B cell (primary cell): ENCODE measurements at places on chromosomes 5 and 9. TPM values are rescaled to one million over a fixed set of nuclear protein-coding genes. Genes with fewer than 3 reads are reported as not detected.

Gene FOXD4L5
- not detected in 2 replicates for polyA plus RNA-seq

Gene FCN2
- polyA plus RNA-seq, result not detected in 2 replicates

Gene QRFP
- 0.07 TPM in 1 of 2 replicates, not detected in the other for polyA plus RNA-seq

Gene IFNA21
- polyA plus RNA-seq, result not detected in 2 replicates

Gene FOXI1
- polyA plus RNA-seq, result 0.17 TPM in 1 of 2 replicates, not detected in the other

Gene GABRB2
- 0.16 TPM in 1 of 2 replicates, not detected in the other for polyA plus RNA-seq

GRCh38 chr5:44385291-44385900 lies 3.8 kb downstream of the FGF10 start:
- no peak for DNase-seq

GRCh38 chr5:169139480-169140050 lies 161.4 kb downstream of the SLIT3 start:
- DNase-seq, result no peak

- no peak for DNase-seq
Observed at GRCh38 chr5:38888041-38888440, 42.2 kb downstream of the OSMR start.

DNA sequence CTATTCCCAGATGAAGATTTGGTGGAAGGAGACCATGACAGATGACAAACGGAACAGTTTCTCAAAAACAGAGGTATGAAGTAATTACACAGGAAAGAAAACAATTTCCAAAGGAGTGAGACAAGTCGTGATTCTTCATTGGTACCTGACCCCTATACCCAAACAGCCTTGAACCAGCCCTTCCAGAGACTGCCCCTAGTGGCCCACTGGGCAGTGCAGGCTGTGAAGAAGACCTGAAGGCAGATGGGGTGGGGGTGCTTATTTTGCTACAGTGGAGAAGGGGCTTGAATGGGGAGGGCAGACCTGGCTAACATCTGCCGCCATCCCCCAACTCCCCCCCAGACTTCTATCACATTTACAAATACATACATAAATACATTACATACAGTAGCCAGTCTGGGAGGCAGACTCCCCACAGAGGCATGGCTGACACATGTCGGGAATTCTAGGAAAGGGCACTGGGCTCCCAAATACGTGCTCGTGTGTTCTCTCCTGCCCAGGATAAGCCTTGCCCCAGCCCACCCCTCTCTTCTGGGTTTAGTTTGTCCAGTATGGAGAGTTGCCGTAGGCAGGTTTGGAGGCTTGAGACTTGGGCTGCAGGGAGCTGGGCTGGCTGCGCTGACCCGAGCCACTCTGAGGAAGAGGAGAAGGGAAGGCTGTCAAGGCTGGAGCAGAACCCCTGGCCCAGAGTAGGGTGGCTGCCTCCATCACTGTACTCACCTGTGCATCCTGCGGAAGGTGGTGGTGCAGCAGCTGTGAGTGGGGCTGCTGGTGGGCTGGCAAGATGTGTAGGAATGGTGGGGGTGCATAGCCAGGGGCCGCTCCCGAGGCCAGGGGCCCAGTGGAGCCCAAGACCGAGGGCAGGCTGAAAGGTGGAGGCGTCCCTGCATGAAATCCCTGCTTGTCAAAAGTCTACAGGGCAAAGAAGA lies 105.3 kb downstream of the UBE2R2 start:
- DNase-seq, result no peak

- DNase-seq, result no peak
Observed at GRCh38 chr5:91266184-91266705, 116.9 kb downstream of the ARRDC3 start.

DNA sequence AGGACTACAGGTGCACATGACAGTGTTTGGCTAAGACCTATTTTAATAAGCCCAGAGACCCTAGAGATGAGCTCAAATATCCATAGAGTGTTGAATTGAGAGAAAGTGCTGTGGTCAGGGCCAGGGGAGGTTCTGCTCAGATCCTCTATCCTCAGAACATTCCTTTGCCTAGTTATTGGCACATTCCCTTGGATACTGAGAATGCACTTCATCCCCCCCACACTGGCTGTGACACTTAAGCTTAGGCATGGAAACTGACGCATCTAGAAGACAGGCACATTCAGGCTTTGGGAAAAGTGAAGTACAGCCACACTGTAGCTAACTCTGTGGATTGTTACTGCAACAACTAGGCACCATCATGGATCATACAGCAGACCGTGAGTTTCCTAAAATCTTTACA lies 27.1 kb upstream of the RASGRF2 start:
- no peak for DNase-seq

GRCh38 chr9:133103183-133103986 lies 17.7 kb downstream of the RALGDS start:
- DNase-seq, result peak; percentile 74

DNA sequence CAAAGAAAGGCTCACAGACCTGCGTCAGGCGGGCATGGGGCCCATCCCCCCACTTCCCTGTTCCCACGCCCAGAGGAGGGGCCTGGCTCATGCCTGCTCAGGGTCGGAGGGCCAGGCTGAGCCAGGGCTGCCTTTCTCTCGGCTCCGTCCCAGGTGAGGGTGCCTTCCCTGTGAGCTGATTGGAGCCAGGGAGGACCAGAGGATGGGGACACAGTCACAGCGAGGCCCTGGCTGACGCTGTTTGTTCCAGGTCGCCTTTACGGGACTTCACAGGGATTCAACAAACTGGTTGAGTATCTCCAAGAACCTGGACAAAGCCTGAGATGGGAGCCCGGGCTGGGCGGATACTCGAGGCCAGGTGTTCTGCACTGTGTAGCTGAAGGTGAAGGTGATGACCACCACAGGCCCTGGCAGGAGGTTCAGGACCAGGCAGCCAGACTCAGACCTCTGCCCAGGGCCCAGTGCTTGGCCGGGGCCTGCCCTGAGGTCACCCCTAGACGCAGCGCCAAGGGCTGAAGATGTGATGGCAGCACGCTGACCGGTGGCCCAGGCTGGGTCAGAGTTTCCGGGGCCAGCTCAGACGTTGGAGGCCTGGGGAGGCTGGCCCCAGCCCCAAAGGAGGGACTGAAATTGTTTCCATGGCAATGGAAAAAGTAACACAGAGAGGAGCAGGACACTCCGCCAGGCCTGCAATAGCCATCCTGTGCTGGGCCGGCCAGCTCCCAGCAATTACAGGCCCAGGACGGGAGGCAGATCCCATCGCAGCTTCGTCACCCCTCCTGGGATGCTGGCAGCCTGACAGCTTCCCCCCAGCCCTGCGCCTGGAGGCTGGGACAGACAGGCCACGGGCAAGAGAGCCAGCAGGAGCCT lies 65.3 kb upstream of the ADAMTS2 start:
- DNase-seq, result no peak

DNA sequence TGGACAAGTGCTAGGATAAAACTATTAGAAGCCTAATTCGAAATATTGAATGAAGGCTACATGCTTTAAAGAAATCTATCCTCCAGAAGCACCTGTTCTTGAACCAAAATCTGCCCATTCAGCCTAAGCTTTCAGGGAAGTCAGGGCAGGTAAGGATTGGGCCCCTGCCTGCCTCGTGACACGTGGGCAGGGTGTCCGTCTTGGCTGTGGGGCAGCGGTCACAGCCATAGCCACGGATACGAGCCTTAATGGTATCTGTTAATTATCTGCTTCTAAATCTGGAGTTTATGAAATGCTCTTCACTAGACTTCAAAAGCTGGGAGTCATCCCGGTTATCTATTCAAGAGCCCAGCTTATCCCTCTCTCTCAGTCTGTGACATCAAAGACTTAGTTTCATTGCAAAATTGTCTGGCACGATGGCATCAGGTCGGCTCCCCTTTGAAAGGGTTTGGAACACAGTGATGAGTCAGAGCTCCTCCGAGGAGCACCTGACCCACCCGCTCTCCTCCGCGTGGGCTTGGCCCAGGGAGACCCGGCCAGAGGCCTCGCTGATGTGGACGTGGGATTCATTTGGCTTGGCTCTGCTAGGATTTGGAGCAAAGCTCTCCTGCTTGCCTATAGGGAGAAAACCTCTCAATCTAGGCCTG lies 135.9 kb downstream of the MACROH2A1 start:
- DNase-seq, result no peak

- DNase-seq, result no peak
Observed at GRCh38 chr5:147418613-147419012, 91.3 kb downstream of the DPYSL3 start.
